IPS-NIHi11 (cell line): ENCODE measurements at places on chromosomes 7 and 10.

- DNase-seq = peak; percentile 64
Measured at GRCh38 chr7:92835261-92835850, 1.0 kb downstream of the CDK6 start.

GRCh38 chr10:131082201-131082850 lies 229.2 kb downstream of the TCERG1L start:
- DNase-seq = no peak

DNA sequence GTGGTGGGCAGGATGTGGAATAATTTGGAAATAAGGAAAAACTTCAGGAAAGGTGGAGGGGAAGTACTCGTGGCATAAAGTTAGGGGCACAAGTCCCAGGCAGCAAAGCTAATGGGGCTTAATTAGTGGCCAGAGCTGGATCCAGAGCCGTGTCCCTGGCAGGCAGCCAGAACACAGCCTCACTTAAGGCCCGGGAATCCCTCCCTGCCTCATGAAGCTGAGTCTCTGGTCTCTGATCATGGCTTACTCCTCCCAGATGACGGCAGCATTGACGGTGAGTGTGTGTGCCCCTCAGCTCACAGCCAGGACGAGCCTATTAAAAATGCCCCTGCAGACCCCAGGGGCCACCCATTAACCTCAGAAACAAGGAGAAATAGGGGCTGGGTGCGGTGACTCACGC lies 48.2 kb upstream of the NPTX2 start:
- no peak for DNase-seq

- no peak for DNase-seq
Measured at GRCh38 chr10:380313-380940, 245.2 kb downstream of the ZMYND11 start.

DNA sequence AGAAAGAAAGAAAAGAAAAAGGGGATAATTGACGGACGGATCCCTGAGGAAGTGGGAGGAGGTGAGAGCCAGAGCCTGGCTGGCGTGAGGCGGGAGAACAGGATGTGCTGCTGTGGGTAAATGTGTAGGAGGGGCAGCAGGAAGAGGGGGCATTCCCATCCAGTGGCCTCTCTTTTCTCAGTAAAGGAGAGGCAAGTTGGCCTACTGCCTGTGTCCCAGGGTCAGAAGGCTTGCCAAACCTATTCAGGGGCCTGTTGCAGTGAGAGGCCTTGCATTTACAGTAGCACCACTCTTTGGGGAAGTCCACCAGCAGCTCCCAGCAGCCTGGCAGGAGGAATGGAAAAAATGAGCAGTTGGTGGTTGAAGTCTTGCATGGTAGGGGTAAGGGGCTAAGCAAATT lies 26.6 kb upstream of the ASCC1 start:
- DNase-seq = peak; percentile 42

DNA sequence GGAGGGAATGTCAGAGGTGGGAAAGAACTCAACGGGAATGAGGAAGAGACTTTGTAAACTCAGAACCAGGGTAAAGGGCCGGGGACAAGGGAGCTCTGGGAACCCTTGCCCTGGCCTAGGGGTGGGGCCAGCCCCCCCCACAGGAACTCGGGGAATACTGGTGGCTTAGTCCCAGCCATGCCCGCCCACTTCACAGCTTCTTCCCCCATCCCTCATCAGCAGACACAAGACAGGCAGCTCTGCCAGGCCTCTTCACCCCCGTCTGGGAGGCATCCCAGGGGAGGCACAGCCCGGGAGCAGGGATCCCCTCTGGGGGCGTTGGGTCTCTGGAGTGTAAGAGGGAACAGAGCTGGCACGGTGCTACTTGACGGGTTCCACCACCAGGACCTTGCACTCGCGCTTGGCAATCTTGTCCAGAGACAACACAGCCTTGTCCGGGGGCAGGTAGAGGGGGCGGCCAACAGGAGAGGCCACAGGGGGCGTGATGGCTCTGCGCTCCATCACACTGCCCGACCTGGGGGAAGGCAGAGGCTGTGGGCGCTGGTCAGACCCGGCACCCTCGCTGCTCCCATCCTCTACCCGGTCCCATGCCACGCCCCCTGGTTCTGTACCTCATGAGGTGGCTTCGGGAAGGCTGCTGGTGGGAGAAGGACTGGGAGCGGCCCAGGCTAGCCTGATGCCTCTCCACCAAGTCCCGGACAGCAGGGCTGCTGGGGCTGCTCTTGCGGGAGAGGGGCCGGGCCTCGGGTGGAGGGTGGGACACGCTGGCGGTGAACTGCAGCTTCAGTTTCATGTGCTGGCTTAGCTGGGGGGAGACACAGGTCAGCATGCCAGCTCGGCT lies 3.7 kb downstream of the TRAPPC14 start:
- no peak for DNase-seq

GRCh38 chr7:96236198-96237039 lies 85.5 kb downstream of the SLC25A13 start:
- DNase-seq = peak; percentile 25

- DNase-seq = no peak
Measured at GRCh38 chr7:25583621-25584020, 355.3 kb upstream of the NPVF start.

DNA sequence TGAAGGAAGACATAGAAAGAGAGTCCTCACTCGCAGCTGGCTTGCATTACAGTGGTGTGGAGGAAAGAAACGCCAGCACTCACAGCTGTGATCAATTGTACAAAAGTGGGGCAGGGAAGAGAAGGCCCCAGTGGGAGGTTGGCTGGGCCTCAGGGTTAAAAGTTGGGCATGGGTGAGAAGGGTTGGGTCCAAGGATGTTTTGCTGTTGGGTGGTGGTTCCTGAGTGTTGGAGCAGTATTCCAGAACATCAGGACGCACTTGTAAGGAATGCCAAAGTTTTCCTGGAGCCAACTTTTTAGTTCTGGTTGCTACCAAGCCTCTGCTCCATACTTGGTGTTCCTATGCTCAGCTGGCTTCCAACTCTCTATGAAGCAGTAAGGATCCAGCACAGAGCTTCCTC lies 55.4 kb upstream of the MKRN1 start:
- no peak for DNase-seq

DNA sequence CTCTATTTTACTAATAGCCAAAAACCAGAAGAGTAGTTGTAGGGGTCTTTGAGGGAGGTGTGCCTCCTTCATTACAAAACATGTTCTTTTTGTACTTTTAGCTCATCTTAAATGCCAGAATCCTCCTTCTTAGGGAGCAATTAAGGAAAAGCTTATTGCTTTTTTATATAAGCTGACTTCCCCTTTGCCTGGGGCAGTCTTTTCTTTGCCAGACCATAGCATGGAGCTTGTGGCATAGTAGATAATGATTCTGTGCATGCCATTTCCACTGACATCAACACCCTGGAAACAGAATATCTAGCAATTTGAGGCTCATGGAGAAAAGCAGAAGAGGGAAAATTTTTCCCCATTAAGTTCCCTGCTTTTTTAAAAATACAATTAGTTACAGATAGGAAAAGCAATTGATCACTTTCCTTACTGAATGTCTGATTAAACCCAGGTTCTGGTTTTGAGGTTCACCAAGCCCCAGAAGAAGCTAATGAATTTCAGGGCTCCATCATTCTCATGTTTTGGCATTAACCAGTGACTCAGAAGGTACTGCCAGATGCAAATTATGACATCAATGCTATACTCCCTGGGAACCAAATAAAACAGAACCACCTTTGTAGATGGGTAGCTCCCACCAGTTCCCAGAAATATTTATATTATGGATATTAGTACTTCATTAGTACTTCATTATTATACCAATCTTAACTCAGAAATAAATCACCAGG lies 410.6 kb downstream of the KCNMA1 start:
- DNase-seq = no peak

DNA sequence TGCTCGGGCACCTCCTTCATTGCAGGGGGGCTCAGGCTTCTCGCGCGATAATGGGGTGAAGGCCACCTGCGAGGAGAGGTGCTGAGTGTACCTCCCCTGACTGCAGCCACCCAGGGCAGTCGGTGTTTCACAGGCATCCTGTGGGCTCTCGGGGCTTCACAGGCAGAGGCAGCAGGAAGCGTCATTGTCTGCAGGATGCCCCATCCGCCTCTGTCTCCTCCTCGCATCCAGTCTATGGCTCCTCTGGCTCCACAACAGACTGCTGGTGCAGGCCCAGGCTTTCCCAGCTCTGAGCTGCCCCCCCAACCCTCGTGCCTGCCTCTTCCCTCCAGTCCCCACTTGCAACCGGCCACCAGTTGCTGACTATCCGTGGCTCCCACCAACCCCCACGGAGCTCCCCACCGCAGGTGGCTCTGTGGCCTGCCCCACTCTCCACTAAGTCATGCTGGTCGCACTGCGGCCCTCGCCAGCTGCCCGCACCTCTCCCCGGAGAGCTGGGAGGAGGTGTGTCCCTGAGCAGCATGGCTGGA lies 36.5 kb downstream of the CAMK2B start:
- no peak for DNase-seq

DNA sequence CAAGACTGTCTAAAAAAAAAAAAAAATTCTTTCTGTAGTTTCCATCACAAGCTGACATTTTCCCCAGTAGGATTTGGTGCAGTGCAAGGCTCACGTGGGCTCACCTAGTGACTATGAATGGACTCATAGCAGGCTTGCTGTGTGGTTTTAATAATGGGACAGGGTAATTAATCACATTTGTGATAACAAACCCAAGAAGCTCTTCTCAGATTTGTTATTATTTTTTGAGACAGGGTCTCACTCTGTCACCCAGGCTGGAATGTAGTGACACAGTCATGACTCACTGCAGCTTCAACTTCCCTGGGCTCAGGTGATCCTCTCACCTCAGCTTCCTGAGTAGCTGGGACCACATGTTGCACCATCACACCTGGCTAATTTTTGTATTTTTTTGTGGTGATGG lies 40.0 kb downstream of the NACAD start:
- DNase-seq = no peak

- DNase-seq = no peak
Measured at GRCh38 chr10:108850138-108850854, 1073.0 kb downstream of the XPNPEP1 start.

GRCh38 chr10:60286559-60286958 lies 103.1 kb downstream of the ANK3 start:
- DNase-seq = no peak

- no peak for DNase-seq
Measured at GRCh38 chr7:99252166-99252895, 20.3 kb upstream of the MYH16 start.

DNA sequence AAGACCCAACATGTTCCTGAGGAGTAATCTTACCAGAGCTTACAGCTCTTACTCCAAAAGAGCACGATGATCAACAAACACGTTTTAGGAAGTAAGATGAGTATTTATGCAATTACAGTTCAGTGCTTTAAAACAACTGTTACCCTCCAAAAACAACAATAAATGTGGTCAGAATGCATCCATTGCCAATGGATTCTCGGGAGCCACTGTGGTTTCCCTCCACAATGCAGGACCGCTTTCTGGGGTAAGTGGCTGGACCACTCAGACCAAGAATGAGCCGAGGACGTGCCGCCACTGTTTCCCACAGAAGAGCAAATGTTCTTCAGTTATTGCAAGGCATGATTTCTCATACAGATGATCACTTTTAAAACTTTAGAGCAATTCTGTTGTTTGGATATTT lies 232.3 kb upstream of the MKLN1 start:
- DNase-seq = no peak

- no peak for DNase-seq
Measured at GRCh38 chr10:86182150-86182549, 184.4 kb downstream of the GRID1 start.

- peak; percentile 71 for DNase-seq
Measured at GRCh38 chr10:70761031-70761601, 24.1 kb downstream of the TBATA start.

DNA sequence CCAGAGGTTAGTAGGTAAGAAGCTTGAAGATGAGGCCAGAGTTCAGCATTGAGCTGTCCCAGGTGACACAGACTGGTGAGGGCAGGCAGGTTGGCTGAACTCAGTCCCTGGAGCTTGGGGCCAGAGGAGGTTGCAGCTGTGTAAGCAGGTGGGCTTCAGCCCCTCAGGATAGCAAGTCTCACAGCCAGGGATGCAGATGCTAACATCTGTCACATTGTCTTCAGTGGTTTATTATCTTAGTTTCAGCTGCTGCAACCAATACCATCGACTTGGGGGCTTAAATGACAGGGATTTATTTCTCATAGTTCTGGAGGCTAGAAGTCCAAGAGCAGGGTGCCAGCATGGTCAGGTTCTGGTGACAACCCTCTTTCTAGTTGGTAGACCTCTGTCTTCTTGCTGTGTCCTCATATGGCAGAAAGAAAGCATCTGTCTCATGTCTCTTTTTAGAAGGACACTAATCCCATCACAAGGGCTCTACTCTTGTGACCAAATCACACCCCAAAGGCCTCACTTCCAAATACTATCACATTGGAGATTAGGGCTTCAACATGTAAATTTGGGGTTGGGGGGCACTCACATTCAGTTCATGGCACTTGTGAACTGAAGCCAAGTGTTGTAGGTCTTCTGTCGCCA lies 146.2 kb downstream of the KIAA1217 start:
- no peak for DNase-seq
